ENCODE measurements at places on chromosomes 13 and 19. TPM values are rescaled to one million over a fixed set of nuclear protein-coding genes. Genes with fewer than 3 reads are reported as not detected.

GJA3 gene
- 0.57 TPM for total RNA-seq

CGB5 gene
- not detected for total RNA-seq

OR7D2 gene
- not detected for total RNA-seq

CYP2A7 gene
- total RNA-seq, result not detected

NAPSA gene
- under 0.01 TPM for total RNA-seq

MRPL4 gene
- total RNA-seq, result 14.2 TPM

ZNF677 gene
- total RNA-seq, result 8.8 TPM

GIPR gene
- total RNA-seq, result 0.09 TPM

SAE1 gene
- 115 TPM for total RNA-seq

RAVER1 gene
- 4.1 TPM for total RNA-seq

HSD11B1L gene
- total RNA-seq, result 11.3 TPM

SIN3B gene
- total RNA-seq, result 22.1 TPM

SLC46A3 gene
- total RNA-seq, result 5.8 TPM

TMPRSS9 gene
- not detected for total RNA-seq

ZNF543 gene
- 9.1 TPM for total RNA-seq

UNC13A gene
- total RNA-seq, result 0.28 TPM

URAD gene
- total RNA-seq, result not detected

Measured in smooth muscle cell of bladder (primary cell).